ENCODE measurements at places on chromosomes 5 and 9.
A peak's percentile ranks its signal among the peaks of the same experiment; 100 is the strongest.

DNA sequence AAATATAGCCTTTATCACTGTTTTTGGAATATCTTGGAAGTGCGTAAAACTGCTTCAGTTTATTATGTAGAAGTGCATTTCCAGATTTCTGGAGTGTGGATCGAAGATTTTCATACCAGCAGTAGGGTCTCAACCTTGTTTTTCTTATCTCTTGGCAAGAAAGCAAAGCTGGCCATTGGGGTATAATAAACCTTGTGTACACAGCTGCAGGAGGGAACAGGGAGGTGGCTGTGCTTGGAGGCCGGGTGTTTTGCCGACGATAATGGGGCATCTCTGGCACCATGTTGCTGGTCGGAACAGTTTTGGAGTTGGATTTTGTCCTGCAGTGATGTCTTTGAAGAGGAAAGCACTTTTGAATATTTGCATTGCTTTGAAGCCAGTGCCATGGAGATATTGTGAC is 308.8 kb upstream of the DMRT1 start:
- DNase-seq: no peak

GRCh38 chr9:21789541-21790037 is 12.8 kb upstream of the MTAP start:
- peak; percentile 34 for DNase-seq

DNA sequence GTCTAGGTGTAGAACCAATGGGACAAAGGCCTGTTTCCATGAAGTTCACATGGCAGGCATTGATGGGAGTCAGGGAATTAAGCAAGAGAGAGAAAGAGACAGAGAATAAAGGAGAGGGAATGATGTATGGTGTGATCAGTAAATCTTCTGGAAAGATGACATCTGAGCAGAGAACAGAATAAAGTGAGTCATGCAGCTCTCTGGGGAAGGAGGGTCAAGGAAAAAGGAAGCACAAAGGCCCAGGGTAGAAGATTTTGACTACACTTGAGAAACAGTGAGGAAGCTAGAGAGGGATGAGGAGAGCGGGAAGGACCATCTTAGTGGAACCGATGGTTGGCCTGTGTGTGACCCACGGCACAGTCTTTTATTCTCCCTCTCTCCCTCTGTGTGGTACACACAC is 425.9 kb downstream of the SPOCK1 start:
- DNase-seq: no peak

DNA sequence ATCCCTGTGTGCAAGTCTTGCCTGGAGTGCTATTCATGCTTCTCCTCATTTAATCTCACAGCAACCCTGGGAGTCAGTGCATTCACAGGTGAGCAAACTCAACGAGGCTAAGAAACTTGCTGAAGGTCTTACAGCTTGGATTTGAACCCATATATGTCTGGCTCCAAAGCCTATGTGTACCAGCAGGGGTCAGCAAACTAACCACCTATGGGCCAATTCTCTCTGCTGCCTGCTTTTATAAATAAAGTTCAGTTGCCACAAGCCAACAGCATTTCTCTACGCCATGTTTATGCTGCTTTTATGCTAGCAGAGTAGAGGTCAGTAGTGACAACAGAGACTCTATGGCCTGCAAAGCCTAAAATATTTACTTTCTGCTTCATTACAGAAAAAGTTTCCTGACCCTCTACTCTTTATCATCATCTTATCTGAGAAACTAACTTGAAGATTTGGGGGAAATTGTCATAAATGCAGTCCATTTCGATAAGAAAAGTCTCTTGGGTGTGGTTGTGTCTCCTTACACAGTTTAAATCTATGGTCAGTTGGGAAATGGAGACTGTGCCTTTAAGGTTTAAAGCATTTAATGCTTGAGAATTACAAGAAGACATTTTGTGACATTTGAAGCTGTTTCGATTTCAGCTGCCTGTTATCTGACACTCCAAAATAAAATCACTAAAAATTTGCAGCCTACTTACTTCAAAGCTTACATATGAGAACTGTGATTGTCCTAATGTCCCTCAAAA is 137.7 kb downstream of the PRELID2 start:
- no peak for DNase-seq

DNA sequence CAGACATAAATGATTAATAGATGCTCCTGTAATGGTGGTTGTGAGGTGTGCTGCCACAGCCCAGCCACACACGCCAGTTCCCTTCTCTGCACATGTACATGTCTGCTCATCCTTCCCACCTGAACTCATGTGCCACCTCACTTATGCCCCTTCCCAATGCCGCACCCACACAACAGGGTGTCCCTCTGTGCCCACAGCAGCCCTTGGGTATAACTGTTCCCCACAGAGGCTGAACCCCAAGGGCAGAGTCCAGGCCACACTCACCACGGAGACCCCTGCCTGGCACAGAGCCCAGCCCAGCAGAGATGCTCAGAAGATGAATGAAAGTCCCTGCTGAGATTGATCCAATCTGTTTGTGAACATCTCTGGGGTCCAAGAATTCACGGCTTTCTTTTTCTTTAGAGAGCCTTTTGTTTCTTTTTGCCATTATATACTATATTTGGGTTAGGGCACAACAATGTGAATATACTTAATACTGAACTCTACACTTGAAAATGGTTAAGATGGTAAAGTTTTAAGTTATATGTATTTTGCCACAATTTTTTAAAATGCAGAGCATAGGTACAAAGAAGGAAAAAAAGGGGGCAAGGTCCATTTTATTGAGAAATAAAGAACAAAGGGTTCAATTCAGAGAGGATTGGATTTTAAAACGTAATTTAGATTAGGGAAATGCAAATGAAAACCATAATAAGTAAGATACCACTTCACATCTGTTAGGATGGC is 29.6 kb downstream of the IRF1 start:
- DNase-seq: no peak

- no peak for DNase-seq
These were observed 9.5 kb downstream of the CXXC5 start for GRCh38 chr5:139657363-139658321.

DNA sequence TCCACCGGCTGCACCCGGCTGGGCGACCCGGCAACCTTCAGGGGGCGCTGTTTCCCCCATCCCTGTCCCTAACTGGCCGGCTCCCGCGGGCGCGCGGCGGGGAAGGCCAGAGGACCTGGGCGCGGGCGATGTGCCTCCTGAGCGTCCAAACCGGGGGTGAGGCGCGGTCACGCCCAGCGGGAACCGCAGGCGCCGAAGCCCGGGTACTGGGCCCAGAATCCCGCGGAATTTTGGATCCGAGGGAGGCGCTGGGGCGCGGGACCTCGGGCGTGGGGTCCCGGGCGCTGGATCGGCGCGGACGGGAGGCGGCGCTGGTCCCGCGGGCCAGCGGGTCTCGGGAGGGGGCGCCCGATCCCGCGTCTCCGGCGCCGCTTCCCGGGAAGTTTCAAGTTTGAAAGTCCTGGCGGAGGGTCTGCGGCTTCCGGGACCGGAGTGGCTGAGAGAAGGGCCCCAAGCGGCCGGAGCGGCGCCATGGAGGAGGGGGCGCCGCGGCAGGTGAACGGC is at the start of gene PKN3:
Gene PKN3 (plus strand): TSS at position 59 of the 504 bp plus-strand sequence. CDS start 413 bp downstream, at position 472.
- peak; percentile 77 for DNase-seq

DNA sequence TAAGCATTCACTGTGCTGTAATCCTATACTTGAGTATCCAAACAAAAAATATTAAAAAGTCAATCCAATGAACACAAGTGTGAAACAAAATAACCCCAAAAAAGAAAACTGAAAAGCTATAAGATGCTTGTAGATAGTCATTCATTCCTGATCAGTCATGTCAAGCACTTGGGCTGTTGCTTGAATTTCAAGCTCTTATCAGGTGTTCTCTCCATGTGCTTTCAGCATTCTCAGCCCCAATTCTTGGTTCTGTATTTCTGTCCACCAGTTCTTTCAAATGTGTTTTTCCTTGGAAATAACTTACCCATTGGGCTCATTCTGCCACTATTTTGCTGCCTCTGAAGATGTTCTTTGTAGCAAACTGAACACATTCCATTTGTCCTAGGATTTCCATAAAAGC is 4.7 kb downstream of the ZFAND5 start:
- no peak for DNase-seq

GRCh38 chr5:37575541-37576489 is 196.7 kb downstream of the WDR70 start:
- no peak for DNase-seq

DNA sequence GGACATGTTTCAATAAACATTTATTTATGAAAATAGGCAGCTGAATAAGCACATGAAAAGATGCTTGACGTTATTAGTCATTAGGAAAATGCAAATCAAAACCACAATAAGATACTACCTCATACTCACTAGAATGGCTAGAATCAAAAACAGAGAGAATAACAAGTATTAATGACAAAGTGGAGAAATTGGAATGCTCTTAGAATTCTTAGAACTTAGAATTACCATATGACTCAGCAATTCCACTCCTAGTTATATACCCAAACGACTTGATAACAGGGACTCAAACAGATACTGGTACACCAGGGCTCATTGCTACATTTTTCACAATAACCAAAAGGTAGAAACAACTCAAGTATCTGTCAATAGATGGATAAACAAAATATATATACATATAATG is 15.1 kb upstream of the TRIM36 start:
- DNase-seq: no peak

- DNase-seq: no peak
These were observed 14.8 kb downstream of the SUB1 start for GRCh38 chr5:32600054-32600622.

GRCh38 chr5:139492700-139493192 is 10.2 kb upstream of the STING1 start:
- no peak for DNase-seq

GRCh38 chr5:132410451-132411303 is 41.2 kb downstream of the SLC22A5 start:
- DNase-seq: peak; percentile 76

DNA sequence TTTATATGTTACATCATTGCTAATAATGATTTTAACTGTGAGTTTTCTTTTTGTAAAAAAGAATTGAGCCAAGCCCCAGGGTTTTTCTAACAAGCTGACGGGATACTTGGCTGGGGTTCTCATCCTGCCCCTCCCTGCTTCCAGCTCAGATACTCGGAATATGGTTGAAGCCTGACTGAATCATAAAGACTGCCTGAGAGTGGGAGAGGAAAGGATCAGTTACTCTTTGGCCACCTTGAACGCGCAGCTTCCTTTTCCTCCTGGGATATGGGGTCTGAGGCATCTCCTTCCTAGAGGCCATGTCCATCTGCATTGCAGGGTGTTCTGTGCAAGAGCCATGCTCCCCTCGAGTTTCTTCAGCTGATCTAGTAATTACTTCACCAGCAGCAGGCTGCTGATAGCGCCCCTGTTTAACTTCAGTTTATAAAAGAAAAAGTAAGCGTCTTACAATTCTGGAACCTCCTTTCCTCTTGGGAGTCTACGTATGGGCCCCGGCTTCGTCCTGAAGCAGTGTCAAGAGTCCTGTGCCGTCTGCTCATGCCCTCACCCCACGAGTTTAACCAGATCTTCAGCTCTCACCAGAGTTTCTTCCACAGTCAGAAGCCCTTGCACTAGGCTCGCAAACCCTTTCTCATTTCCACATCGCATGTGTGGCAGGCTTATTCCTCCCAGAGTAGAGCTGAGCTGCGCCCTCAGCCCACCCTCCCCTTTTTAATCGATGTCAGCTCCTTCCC is 130.0 kb downstream of the MVB12B start:
- DNase-seq: no peak

- no peak for DNase-seq
These were observed 109.3 kb downstream of the DAPK1 start for GRCh38 chr9:87606841-87607521.

GRCh38 chr5:112960863-112961504 is 15.6 kb upstream of the DCP2 start:
- DNase-seq: no peak

DNA sequence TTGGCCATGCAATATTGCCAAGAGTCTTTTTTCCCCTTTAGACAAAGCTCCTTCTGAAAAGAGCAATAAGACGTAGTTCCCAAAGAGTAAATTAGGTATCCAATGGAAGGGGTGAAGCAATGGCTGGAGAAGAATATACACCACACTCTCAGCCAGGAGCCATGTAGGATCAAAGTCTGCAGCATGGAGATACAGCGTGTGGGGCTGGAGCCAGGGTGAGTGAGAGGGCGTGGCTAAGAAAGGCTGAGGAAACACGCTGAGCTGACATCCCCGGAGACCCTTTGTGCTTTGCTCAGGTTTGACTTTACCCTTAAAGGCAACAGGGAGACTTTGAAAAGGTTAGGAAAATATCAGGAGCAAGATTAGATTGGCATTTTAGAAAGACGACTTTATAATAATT is 87.1 kb upstream of the ELL2 start:
- no peak for DNase-seq

DNA sequence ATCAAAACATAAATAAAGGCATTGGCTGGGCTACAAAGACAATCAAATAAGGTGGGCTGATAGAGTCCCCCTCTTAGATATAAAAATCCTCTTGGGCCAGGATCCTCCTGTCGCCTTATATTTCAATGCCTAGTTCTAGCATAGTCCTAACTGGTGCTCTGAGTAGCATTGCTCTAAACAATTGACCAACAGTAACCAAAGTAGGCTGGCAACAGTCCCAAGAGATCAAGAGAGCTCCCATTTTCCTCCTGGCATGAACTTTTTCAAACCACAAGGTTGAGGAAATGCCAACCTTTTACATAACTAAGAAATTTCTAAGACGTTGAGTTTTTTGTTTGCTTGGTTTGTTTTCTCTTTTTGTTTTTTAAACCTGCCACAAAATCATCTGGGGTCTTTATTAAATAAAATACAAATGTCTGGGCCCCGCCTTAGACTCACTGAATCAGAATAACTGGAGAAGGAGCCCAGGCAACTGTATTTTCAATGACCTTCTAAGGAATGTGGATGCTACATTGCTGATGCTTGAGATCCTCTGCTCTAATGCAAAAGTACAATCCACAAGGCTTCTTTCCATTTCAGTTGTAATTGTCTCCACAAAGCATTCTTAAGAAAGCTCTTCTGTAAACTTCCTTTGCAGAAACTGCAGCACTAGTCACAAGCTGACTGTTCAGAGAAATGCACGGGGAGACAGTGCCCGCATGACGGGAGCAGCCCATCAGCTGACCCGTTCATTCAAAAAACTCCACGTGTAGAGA is 2.9 kb downstream of the SLC45A2 start:
- no peak for DNase-seq

DNA sequence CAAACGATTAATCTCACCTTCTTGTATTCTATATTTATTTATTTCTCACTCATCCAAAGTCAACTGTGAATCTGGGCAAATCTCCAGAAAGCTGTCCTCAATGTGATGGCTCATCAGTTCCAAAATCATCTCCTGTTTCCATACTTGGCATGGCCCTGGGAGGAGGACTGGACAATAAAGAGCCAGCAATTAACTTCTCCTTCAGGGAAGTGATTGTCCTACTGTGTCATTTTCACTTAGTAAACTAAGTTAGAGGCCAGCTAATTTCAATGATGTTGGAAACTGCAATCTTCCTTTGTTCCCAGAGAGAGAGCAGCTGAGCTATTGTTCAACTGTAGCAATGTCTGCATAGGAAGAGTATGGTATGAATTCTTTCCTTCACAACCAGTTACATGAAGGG is 17.5 kb downstream of the CDH12 start:
- DNase-seq: no peak

DNA sequence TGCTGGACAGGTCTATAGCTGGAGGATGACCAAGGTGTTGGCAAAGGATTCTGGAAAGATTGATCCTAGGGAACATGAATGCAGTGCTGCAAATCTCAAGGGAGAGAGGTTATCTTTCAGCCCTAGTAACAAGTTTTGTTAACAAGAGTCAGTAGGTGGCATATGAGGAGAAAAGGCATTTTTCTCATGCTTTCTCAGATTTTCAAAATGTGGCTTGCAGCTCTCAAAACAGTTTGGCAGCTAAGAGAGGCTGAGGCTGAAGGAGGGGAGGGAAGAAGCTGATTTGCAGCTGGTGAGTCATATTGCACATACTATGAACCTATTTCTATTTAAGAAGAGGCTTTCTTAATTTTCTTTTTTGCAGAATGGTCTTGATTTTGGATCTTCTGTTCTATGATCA is 64.3 kb upstream of the PCA3 start:
- no peak for DNase-seq

GRCh38 chr9:22160221-22160620 is 151.1 kb upstream of the CDKN2B start:
- DNase-seq: no peak

Data from T follicular helper cell (primary cell).